ENCODE measurements at places on chromosomes 12 and 14.

DNA sequence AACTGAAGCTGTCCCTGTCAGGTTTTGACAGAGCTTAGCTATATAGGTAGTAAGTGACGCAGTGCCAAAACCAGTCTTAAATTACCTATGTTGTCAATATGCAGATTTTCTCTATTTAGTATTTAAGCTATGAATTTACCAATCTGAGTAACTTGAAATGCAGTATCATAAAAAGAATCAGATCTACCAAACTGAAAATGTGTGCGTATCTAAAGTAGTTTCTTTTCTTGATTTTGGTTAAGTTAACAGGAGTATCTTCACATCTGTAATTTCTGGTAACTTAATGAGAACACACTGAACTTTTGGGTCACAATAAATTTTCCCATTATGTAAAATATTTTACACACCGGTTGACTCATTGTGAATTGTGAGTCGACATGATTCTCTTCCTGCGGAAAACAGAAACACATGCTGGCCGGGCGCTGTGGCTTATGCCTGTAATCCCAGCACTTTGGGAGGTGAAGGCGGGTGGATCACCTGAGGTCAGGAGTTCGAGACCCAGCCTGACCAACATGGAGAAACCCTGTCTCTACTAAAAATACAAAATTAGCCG is 45.1 kb downstream of the TRAF3 start:
- no peak overlapping the region for H3K27ac ChIP-seq
- no peak overlapping the region for H3K4me3 ChIP-seq

GRCh38 chr12:15631007-15631715 is 158.0 kb downstream of the EPS8 start:
- H3K27ac ChIP-seq, result peak overlapping the region; percentile 7
- no peaks in the 10 kb centered on the region for H3K27me3 ChIP-seq
- DNase-seq, result no peak
- no peak overlapping the region for H3K4me3 ChIP-seq
- H3K36me3 ChIP-seq, result peaks cover 8% of the 10 kb centered on the region
- H3K4me1 ChIP-seq, result peaks cover 5% of the 10 kb centered on the region

GRCh38 chr12:104858611-104859543 is 99.2 kb downstream of the SLC41A2 start:
- no peaks in the 10 kb centered on the region for H3K36me3 ChIP-seq
- no peak overlapping the region for H3K27ac ChIP-seq
- H3K4me3 ChIP-seq, result no peak overlapping the region

DNA sequence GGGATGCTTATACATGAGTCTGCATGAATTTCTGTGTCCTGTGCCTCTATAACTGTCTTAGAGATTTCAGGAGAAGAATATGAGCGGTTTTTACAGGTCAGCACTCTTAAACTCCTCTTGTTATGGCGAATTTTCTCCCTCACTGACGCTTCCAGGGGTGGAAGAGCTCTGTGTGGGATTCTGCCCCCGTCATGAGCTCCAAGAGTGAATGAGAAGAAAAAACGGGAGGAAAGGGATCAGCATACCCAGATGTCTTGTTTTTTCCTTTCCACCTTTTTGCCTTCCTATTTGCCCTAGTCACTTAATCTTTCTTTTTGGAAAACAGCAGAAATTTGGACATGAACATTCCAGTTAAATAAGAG is 651 bp downstream of the PFKM start:
- H3K4me3 ChIP-seq, result peak overlapping the region; percentile 70
- no peaks in the 10 kb centered on the region for H3K27me3 ChIP-seq
- H3K36me3 ChIP-seq, result peaks cover 21% of the 10 kb centered on the region

- no peaks in the 10 kb centered on the region for H3K4me1 ChIP-seq
- H3K27ac ChIP-seq, result no peak overlapping the region
- peaks cover 2% of the 10 kb centered on the region for H3K27me3 ChIP-seq
- no peaks in the 10 kb centered on the region for H3K36me3 ChIP-seq
- H3K4me3 ChIP-seq, result no peak overlapping the region
Measured at GRCh38 chr14:54322701-54323337, 74.0 kb upstream of the CDKN3 start.

DNA sequence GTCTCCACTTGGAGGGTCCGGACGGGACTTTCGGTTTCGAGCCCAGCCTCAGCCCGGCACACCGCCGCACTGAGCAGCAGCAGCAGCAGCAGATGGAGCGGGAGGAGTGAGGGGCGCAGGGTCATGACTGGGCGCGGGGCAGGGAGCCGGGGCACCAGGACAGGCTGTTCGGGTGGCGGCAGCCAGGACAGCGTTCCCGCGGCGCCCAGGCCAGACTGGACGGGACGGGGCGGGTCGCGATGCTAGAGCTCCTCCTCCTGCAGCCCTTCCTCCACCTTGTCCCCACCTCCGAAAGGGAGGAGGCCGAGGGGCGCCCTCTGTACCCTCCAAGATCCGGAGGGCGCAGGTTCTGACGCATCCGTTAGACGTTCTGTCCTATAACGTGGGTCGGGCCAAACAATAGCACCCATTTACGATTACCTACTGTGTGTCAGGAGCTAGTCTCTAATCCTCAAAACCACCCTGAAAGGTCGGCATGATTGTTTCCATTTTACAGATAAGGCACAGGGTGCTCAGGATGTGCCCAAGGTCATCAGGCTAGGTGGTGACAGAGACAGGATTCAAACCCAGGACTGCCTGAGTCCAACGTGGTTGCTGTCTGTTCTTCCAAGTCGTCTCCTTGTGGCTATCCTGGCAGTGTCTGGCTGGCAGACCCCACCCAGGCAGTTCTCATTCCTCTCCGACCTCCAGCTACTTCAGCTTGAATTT is at the start of gene FKBP11:
FKBP11 (minus strand) TSS at position 189 of the 708 bp plus-strand sequence; CDS start at position 125, 64 bp downstream.
- peaks cover 11% of the 10 kb centered on the region for H3K4me1 ChIP-seq
- peaks cover 24% of the 10 kb centered on the region for H3K36me3 ChIP-seq
- peak; percentile 74 for DNase-seq
- H3K27me3 ChIP-seq, result no peaks in the 10 kb centered on the region
- H3K4me3 ChIP-seq, result peak within 1 kb of the TSS; percentile 95
- peak within 1 kb of the TSS; percentile 81 for H3K27ac ChIP-seq

DNA sequence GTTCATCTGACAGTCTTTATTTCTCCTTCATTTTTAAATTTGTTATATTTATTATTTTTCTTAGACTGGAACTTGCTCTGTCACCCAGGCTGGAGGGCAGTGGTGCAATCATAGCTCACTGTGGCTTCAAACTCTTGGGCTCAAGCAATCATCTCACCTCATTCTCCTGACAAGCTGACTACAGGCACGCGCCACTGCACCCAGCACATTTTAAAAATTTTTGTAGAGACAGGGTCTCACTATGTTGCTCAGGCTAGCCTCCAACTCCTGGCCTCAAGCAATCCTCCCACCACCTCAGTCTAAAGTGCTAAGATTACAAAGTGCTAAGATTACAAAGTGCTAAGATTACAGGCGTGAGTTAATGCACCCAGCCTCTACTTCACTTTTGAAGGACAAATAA is 96.6 kb downstream of the RALGAPA1 start:
- no peak overlapping the region for H3K4me3 ChIP-seq
- H3K4me1 ChIP-seq, result no peaks in the 10 kb centered on the region
- H3K27me3 ChIP-seq, result no peaks in the 10 kb centered on the region
- no peak overlapping the region for H3K27ac ChIP-seq
- DNase-seq, result no peak

DNA sequence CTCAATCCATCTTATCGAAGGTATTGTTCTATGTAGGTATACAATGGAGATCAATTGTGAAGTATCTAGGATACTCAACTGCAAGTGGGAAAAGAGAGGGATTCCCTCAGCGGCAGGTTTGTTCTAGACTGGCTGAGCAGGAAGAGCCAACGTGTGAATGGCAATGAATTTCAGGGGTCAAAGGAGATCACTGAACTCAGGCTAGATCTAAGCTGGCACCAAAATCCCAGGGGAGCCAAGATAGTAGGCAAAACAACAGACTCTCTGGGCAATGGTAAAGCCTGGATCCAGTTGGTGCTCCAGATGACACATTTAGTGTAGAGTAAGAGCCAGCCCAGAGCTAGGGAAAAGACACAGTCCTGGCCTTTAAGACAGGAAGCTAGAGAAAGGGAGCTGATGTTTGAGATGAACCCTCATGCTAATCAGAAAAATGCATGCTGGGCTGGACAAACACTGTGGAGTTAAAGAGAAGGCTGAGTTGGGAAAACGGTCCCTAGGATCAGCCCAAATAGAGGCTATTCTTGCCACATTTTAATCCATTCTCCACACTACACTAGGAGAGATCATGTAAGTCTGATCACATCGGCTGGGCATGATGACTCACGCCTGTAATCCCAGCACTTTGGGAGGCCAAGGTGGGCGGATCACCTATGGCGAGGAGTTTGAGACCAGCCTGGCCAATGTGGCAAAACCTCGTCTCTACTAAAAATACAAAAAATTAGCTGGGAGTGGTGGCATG is 45.6 kb downstream of the EFCAB11 start:
- no peaks in the 10 kb centered on the region for H3K36me3 ChIP-seq
- no peak for DNase-seq
- H3K4me1 ChIP-seq, result peaks cover 22% of the 10 kb centered on the region
- H3K27ac ChIP-seq, result no peak overlapping the region
- no peaks in the 10 kb centered on the region for H3K27me3 ChIP-seq
- H3K4me3 ChIP-seq, result no peak overlapping the region

DNA sequence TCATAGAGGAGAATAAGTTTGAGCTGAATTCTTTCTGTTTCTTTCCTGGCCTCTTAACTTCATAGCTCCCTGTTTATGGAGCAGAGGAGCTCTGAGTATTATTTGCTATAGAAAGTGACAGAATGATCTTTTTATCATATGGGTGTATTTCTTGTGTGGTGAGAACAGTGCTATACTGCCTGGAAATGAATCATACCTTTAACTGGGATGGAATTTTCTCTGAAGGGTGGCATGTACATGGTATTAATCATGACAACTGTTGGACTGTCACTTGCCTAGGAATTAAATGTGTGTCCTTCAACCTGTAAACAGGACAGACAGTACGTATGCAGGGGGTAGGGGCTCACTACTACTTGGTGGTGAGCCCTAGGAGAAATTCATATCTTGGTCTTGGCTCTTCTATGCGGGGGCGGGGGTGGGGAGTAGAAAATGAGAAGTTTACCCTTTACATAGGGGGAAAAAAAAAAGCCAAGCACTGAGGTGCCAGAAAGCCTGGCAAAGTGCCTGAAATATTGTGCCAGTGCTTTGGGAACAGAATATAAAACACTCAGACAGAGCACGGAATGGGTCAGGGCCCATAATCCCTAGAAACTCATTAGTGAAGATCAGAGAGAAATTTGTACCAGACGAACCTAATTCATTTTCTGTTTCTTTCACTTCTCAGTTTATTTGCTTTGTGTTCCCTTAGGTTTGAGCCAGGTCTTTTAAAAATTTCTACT is 33.8 kb downstream of the ARMH4 start:
- H3K4me3 ChIP-seq, result no peak overlapping the region
- no peak overlapping the region for H3K27ac ChIP-seq
- DNase-seq, result no peak

DNA sequence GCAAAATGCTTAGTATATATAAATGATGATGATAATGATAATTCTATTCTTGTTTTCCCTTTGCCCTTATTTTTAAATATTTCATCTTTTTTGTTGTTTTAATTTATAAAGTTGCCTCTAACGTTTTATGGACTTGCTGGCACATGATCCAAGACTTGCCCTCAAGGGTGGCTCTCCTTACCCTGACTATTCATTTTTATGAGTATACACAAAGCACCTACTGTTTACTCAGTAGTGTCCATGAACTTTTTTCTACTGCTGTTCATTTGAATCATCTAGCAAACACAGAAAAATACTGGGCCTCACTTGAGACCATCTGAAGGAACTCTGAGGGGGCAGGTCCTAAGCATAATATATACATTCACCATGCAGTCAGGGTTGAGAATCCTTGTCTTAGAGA is 276.2 kb downstream of the AACS start:
- no peaks in the 10 kb centered on the region for H3K36me3 ChIP-seq
- H3K27ac ChIP-seq, result no peak overlapping the region
- H3K27me3 ChIP-seq, result no peaks in the 10 kb centered on the region
- no peaks in the 10 kb centered on the region for H3K4me1 ChIP-seq
- DNase-seq, result no peak
- H3K4me3 ChIP-seq, result no peak overlapping the region

GRCh38 chr12:64427988-64428387 is 23.8 kb downstream of the XPOT start:
- no peaks in the 10 kb centered on the region for H3K4me1 ChIP-seq
- H3K36me3 ChIP-seq, result peaks cover 100% of the 10 kb centered on the region
- H3K4me3 ChIP-seq, result no peak overlapping the region
- no peak overlapping the region for H3K27ac ChIP-seq
- no peaks in the 10 kb centered on the region for H3K27me3 ChIP-seq
- DNase-seq, result no peak

DNA sequence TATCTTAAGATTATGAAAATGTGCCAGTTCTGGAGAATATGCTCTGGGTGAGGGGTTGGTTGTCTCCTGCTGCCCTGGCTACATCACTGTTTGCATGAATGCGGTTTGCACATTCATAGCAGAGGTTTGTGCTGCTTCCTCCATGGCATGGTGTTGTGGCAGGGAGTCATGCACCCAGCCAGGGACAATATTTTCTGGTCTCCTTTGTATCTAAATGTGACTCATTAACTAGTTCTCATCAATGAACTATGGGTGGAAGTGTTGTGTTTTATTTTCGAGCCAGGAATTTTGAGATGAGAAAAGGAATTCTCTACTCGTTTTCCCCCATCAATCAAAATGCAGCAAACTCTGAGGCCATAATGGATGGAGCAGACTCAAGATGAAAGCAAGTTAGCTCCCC is 527.3 kb downstream of the SNAPC1 start:
- no peak for DNase-seq
- no peak overlapping the region for H3K4me3 ChIP-seq
- H3K27ac ChIP-seq, result no peak overlapping the region
- no peaks in the 10 kb centered on the region for H3K4me1 ChIP-seq
- H3K27me3 ChIP-seq, result no peaks in the 10 kb centered on the region

- no peak for DNase-seq
- no peak overlapping the region for H3K4me3 ChIP-seq
- no peaks in the 10 kb centered on the region for H3K36me3 ChIP-seq
- no peak overlapping the region for H3K27ac ChIP-seq
Measured at GRCh38 chr12:78386871-78387270, 477.7 kb upstream of the SYT1 start.

- H3K4me1 ChIP-seq, result no peaks in the 10 kb centered on the region
- no peak overlapping the region for H3K4me3 ChIP-seq
- no peak for DNase-seq
- no peaks in the 10 kb centered on the region for H3K27me3 ChIP-seq
Measured at GRCh38 chr12:49604856-49605255, 583 bp downstream of the FAM186B start.

DNA sequence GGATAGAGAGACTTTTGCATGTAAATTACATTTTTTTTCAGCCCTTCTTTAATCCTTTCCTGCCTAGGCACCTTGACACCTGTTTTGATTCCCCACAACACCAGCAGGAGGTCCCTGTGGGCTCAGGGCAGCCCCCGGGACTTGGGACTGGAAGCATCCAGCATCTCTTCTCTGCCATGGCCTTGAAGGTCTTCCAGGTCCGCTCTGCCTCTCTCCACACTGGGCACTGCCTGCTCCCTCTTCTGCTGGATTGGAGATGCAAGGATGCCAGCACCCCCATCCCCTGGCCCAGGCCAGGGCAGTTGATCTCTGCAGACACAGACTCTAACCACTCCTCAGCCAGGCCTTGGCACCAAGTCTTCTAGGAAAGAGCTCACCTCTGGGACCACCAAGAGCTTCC is 134.5 kb upstream of the C14orf180 start:
- no peak overlapping the region for H3K4me3 ChIP-seq
- H3K4me1 ChIP-seq, result no peaks in the 10 kb centered on the region
- no peaks in the 10 kb centered on the region for H3K36me3 ChIP-seq
- peaks cover 21% of the 10 kb centered on the region for H3K27me3 ChIP-seq
- DNase-seq, result no peak
- no peak overlapping the region for H3K27ac ChIP-seq

GRCh38 chr12:56451147-56451546 is 1.9 kb upstream of the TIMELESS start:
- H3K36me3 ChIP-seq, result no peaks in the 10 kb centered on the region
- no peaks in the 10 kb centered on the region for H3K27me3 ChIP-seq
- H3K4me3 ChIP-seq, result no peak overlapping the region
- no peak overlapping the region for H3K27ac ChIP-seq
- H3K4me1 ChIP-seq, result peaks cover 12% of the 10 kb centered on the region
